ENCODE measurements at places on chromosomes 16 and 17.

DNA sequence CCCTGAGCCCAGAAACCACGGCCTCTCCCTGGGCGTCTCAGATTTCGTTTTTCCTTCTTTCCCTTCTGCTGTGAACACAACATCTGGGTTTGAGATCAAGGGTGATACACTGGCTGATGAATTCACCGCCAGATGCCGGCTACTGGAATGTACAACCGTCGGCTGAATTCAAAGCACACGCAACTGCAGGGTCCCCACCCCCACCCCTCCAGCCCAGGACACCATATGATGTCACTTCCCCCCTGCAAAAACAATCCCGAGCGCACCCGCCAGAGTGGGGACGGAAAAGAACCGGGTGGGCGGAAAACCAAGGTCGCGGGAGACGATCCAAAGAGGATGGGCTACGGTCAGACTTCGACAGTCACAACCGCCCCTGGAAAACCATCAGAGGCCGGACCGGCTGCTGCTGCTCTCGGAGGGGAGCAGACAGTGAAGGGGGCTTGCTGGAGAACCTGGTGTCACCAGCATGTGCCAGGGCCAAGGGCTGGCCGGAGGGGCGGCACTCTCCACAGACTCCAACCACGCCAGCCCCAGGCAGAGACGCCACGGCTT lies 23.3 kb downstream of the CEP295NL start:
- DNase-seq = peak; percentile 36

DNA sequence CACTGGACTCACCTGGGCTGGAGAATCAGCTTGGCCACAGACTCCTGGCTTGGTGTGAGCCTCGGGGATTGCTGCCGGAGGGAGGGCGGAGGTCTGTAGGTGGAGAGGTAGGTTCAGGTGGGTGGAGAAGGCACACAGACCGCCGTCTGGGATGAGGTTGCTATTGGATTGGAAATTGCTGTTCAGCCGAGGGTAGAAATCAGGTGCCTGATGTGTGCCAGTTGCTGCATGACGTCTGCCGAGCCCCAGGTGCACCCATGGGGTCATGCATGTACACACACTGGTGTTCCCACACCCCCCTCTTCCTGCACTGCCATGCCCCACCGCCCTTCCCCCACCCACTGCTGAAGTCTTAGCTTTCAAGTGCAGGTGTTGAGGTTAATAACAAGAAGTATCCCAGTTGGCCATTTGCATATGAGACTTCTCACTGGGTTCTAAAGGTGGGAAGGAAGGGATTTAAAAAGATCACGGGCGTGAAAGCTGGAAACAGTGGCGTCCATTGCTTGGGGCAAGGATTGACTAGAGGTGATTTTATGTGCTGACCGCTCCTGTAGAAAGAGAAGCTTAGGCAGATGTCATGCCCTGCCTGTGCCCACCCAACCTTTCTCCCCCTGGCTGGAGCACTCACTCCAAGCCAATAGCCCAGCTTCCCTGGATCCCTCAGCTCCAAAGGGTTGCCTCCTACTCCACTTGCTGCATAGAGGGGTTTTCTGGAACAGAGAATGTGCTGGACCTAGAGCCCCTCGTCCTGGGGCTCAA lies 193.6 kb downstream of the CCDC182 start:
- no peak for DNase-seq

GRCh38 chr16:84999857-85000480 lies 11.4 kb downstream of the ZDHHC7 start:
- DNase-seq = no peak

GRCh38 chr16:4410335-4411075 lies 5.9 kb downstream of the CORO7 start:
- no peak for DNase-seq

DNA sequence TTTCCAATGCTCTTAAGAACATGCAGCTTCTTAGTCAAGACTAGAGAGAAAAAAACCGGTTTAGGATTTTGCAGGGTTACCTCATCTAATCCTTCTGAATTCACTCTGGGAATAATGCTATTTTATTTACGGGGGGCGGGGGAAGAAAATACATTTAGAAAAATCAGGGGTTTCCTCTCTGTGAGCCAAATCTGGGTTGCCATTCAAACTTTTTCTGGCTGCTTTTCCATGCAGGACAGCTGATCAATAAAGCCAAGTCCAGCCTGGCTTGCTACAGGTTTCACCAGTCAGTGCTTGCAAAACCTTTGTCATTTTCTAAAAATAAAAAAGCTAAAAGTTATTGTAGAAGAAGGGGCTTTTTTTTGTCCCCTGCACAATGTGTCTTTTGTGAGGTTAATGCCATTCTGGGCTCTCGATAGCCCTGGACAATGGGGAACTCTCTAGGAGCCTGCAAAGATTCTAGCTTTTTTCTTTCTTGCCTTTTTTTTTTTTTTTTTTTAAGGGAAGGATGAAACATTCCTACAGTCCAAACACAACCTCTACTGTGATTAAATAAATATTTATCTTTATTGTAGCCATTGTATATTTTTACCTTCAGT lies 13.1 kb upstream of the ZFHX3 start:
- no peak for DNase-seq

- peak; percentile 41 for DNase-seq
These were observed 20.0 kb upstream of the WFIKKN1 start for GRCh38 chr16:610513-611381.

- DNase-seq = peak; percentile 32
These were observed 647 bp downstream of the VAC14 start for GRCh38 chr16:70800311-70800710.

DNA sequence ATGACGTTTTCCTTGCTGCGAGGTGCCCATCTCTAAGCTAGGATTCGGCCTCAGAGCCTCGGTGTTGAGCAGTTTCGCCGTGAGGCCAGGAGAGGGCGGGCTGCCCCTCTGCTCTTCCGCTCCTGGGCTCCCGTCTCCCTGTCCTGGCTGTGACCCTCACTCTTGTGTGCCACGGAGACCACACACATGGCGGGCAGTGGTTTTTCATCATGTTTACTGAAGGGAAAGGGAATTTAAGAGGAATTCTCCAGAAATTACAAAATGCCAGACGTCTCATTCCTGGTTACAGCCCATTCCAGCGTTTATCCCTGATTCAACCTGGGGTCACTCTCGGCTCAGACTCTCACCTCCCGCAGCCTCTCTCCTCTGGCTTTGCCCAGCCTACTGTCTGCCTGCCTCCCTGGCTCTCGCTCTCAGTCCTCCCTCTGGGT lies 96.8 kb upstream of the ELAC2 start:
- no peak for DNase-seq

DNA sequence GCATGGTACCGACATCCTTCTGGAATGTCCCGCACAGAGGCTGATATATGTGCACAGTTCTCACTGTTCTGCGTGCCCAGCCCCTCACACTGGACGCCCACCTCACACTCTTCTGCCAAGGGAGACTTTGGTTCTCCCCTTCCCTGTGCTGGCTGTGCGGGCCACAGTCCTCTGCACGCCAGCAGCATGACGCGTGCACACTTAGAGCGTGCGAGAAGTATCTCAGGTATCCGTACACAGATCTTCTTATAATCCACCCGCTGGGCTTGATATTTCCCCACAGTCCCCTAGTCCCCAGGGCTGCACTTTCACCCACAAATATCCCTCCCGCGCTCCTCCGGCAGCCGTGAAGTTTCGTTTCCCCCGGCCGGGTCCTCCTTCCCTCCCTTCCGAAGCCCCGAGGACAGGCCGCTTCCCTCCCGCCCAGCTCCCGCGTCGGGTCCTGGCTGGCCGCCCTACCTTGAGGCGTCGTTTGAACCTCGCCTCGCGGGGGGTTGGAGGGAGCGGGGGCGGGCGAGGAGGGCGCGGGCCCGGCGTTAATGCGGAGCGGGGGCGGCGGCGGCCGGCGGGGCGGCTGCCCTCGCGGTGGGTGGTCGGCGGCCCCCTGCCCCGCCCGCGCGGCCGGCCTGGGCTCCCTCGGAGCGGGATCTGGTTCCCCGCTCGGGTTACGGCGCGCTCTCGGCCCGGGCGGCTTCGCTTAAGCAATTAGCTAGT lies 5.0 kb upstream of the FOXF1 start:
- no peak for DNase-seq

DNA sequence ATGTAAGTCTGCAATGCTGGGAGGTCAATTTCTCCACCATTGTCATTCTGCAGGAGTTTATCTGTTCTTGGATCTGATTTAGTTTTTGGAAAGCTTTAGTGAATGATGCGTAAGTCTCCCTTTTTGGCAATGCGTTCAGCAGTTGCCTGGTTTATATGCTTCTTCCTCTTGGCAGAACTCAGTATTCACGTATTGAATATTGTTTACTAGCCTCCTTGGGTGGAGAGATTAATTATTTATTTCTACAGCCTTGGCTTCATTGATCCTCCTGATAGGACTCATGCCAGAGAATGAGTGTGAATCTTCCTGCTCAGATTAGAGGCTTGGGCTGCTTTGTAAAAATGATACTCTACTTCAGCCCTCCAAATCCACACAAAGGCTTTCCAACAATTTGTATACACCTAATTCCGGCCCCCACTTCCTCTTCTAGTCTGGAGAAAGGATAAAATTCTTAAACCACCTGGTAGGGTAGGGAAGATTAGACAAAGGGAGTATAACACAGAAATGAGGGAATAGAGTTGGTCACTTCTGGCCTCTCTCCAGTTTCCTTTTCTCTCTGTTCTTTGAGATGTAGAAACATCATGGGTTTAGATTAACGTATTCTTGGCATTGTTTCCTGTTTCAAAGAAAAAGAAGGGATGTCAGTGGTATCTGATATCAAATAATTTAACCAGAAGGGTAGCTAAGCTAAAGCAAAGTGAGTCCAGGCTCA lies 929.8 kb downstream of the KCNJ2 start:
- no peak for DNase-seq

- no peak for DNase-seq
These were observed 1.4 kb downstream of the CENPV start for GRCh38 chr17:16351831-16352230.

GRCh38 chr16:66432429-66432828 lies 5.3 kb downstream of the BEAN1 start:
- no peak for DNase-seq

DNA sequence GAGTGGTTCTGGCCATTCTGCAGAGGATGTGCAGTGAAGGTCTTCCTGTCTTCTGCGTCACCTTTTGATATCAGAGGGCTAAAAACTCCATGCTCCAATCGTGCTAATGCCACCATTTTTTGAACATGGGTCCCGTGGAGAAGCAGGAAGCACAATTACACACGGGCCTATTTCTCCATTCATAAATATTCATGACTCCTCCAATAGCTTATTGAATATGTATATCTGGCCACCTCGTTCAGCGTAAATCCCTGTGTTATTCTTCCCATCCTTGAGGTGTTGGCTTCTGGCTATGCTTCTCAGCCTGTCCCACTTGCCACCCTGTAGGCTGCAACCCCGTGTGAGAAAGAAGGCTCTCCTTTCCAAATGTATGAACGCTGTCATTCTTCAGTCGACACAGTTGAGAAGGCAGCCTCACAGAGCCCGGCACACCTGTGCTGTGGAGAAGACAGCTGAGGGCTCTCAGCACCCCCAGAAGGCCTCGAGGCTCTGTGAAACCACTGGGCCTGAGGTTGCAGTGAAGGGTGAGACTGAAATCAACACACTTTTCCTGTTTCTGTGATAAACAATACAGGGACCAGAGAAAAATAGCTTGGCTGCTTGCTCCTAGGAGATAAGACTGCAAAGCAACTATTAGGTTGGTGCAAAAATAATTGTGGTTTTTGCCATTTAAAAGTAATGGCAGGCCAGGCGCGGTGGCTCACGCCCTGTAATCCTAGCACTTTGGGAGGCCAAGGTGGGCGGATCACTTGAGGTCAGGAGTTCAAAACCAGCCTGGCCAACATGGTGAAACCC lies 4.9 kb upstream of the ANKRD40CL start:
- no peak for DNase-seq

- DNase-seq = no peak
These were observed 40.5 kb upstream of the CDC42EP4 start for GRCh38 chr17:73352261-73352660.
